ENCODE measurements at places on chromosomes 13 and 19.
A peak's percentile ranks its signal among the peaks of the same experiment; 100 is the strongest.

- DNase-seq: no peak
These were observed 818.4 kb downstream of the DIAPH3 start for GRCh38 chr13:59345311-59345710.

DNA sequence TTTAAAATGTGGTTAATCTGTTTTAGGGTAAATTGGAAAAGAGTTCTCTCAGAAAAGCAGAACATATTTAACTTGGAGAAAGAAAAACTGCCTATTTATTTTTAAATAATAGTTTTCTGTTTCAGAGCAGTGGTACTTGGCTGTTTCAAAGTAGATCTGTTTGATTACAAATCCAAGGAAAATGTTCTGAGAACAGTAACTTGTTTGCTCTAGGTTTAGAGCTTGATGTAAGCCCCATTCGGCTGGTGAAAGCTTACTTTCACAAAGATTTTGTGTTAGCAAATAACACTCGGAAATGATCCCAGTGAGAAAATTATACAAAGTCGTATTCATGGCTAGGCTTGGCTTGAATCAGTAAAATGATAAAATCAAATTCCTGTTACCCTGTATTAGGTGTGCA, 395.8 kb upstream of the GPC6 start:
- DNase-seq: no peak

DNA sequence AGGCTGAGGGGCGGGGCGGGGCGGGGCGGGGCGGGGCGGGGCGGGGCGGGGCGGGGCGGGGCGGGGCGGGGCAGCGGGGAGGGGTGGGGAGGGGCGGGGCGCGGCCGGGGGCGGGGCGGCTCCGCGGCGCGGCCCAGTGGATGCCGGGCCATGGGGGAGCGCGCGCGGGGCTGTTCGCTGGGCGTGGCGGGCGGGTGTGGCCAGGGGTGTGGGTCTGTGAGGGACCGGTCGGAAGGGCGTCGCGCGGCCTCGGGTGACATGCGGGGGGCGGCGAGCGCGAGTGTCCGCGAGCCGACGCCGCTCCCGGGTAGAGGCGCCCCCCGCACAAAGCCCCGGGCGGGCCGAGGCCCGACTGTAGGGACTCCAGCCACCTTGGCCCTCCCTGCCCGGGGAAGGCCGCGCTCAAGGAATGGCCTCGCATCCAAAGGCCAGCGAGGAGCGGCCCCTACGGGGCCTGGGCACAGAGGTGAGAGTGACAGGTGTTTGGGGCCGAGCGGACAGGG, at the start of gene ZFP28:
ZFP28 (plus strand) TSS at position 188 of the 503 bp plus-strand sequence; CDS start at position 259, 71 bp downstream.
- no peak for DNase-seq

GRCh38 chr19:19098703-19099632, 35.2 kb downstream of the SLC25A42 start:
- no peak for DNase-seq

GRCh38 chr19:35963514-35963913, 27.3 kb downstream of the LRFN3 start:
- DNase-seq: peak; percentile 73
